ENCODE measurements at places on chromosomes 5 and 9. TPM values are rescaled to one million over a fixed set of nuclear protein-coding genes. Genes with fewer than 3 reads are reported as not detected.

FOXD4 gene
- total RNA-seq: 1.1 TPM

DIPK1B gene
- 3.8 TPM for total RNA-seq

PHF24 gene
- not detected for total RNA-seq

PIP5KL1 gene
- total RNA-seq: not detected

PCDHGA12 gene
- 1.1 TPM for total RNA-seq

TOR1A gene
- 31.9 TPM for total RNA-seq

TNIP1 gene
- total RNA-seq: 228 TPM

BOD1 gene
- 131 TPM for total RNA-seq

DDX4 gene
- not detected for total RNA-seq

GABRA1 gene
- not detected for total RNA-seq

LAMC3 gene
- total RNA-seq: 1.5 TPM

PTGS1 gene
- 1.0 TPM for total RNA-seq

SHISAL2B gene
- total RNA-seq: not detected

TMEM171 gene
- not detected for total RNA-seq

WWC1 gene
- total RNA-seq: not detected

MEIKIN gene
- not detected for total RNA-seq

SLF1 gene
- 1.0 TPM for total RNA-seq

TMEM174 gene
- not detected for total RNA-seq

ZCCHC10 gene
- total RNA-seq: 22.9 TPM

FAXDC2 gene
- total RNA-seq: 12.5 TPM
